ENCODE measurements at places on chromosomes 2 and 18. TPM values are rescaled to one million over a fixed set of nuclear protein-coding genes. Genes with fewer than 3 reads are reported as not detected.

The ASB18 gene
- not detected for total RNA-seq

The SCYGR2 gene
- not detected for total RNA-seq

The ATP6V1B1 gene
- total RNA-seq: not detected

GRCh38 chr2:147135376-147135775 is 709.5 kb upstream of the ACVR2A start:
- no peak for DNase-seq
- no peaks in the 10 kb centered on the region for H3K4me1 ChIP-seq
- no peaks in the 10 kb centered on the region for H3K27me3 ChIP-seq

DNA sequence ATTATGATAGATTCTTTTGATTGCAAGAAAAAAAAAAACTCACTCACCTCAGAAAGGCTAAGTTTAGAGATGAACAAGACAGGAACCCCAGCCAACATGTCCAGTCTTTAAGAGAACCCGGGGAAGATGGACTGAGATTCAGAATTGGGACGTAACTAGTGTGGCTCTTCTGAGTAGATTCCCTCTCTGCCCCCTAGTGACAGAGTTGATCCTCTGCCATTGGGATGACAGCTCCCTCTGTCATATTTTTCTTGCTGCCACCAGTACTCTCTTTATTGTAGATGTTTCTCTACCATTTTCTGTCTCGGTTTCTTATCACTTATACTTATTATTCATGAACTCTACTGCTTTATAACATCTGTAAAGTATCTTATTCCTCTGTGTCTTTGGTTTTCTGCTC is 77.7 kb downstream of the GULP1 start:
- peak; percentile 73 for DNase-seq
- no peaks in the 10 kb centered on the region for H3K4me1 ChIP-seq
- no peaks in the 10 kb centered on the region for H3K27me3 ChIP-seq
- no peak overlapping the region for H3K27ac ChIP-seq
- no peak overlapping the region for H3K4me3 ChIP-seq

GRCh38 chr18:13318731-13319501 is 100.4 kb downstream of the LDLRAD4 start:
- H3K36me3 ChIP-seq: no peaks in the 10 kb centered on the region
- no peak overlapping the region for H3K27ac ChIP-seq
- DNase-seq: no peak
- H3K4me1 ChIP-seq: no peaks in the 10 kb centered on the region

GRCh38 chr2:3210257-3210656 is 167.4 kb downstream of the EIPR1 start:
- H3K4me1 ChIP-seq: no peaks in the 10 kb centered on the region
- DNase-seq: no peak
- peaks cover 6% of the 10 kb centered on the region for H3K36me3 ChIP-seq
- no peaks in the 10 kb centered on the region for H3K27me3 ChIP-seq

DNA sequence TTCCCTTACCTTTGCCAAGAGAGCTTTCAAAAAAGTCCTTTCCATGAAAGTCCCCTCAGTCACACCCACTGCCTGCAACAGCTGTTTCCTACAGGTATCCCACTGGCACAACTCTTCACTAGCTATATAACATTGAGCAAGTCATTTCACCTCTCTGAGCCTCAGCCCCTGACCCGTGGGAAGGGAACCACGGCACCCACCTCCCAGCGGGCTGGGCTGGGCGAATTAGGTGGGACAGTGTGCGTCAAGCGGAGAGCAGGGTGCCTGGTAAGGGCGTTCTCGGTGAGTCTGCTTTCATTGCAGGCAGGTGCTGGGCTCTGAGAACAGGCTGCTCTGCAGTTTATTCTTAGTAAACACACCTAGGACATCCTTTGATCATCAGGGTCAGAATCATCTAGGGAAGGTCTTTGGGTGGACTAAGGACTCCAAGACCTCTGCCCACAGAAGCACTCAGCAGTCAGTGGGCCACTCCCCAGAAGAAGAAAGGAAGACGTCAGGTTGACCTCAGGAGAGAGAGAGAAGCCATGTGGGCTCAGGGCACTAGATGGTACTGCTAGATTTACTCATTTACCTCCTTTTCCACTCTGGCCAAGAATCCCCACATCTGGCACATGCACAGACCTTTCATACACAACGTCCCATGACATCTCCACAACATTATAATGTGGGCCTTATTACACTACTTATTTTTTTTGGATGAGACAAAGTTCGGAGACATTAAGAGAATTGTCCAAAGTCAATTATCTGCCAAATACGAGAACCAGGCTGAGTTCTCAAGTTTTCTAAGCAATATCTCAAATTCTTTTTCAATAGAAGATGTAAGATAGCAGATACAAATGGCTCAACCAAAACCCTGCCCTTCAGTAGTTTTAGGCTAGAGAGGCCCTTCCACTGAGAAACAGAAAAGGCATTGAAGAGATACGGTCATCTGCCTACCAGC is 79.9 kb downstream of the GALNT14 start:
- H3K4me1 ChIP-seq: no peaks in the 10 kb centered on the region
- H3K27me3 ChIP-seq: no peaks in the 10 kb centered on the region
- H3K4me3 ChIP-seq: no peak overlapping the region
- no peak overlapping the region for H3K27ac ChIP-seq
- DNase-seq: no peak

GRCh38 chr2:218344755-218345417 is 11.8 kb upstream of the CATIP start:
- no peak overlapping the region for H3K4me3 ChIP-seq
- no peak for DNase-seq
- H3K27me3 ChIP-seq: no peaks in the 10 kb centered on the region

DNA sequence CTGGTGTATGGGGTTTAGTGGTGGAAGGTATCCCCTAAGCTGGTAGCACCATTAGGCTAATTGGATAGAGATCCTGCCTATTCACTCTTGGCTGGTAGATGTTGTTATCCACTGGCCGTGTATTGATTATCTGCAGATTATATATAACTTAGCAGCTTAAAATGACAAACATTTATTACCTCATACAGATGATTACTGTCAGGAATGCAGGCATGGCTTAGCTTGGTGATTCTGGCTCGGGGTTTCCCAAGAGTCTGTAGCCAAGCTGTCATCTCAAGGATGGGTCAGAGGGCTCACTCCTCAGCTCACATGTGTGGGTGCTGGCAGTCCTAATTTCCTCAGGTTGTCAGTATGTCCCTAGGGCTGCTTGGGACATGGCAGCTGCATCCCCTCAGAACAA is 465.8 kb downstream of the PARD3B start:
- no peak overlapping the region for H3K27ac ChIP-seq
- no peaks in the 10 kb centered on the region for H3K36me3 ChIP-seq
- H3K4me1 ChIP-seq: no peaks in the 10 kb centered on the region
- no peaks in the 10 kb centered on the region for H3K27me3 ChIP-seq

DNA sequence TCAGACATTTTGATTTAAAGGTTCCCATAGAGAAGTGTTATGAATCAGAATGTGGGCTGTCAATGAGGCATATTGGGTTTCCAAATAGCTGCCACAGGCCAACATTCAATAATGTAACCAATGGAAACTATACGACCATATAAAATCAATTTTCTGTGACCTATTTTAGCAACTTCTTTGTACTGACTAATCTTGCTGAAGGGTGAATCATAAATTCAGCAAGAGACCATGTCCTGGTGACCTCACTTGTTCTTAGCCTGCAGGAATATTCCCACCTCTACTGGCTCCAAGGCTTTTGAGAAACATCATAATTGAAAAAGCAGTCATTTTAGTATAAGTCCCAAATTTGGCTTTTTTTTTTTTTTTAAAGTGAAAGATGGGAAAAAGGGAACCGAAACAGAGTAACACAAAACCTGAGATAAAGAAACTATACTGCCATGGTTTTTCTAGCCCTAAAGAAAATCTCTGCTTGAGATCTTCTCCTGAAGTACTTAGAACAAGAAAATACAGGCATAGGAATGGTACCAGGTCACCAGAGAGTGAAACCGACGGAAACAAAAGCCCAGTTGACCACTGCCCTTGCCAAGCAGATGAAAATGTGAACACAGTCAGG is 32.1 kb downstream of the PLEKHM3 start:
- no peak for DNase-seq
- no peak overlapping the region for H3K4me3 ChIP-seq
- peaks cover 9% of the 10 kb centered on the region for H3K4me1 ChIP-seq
- H3K36me3 ChIP-seq: peaks cover 6% of the 10 kb centered on the region
- H3K27ac ChIP-seq: no peak overlapping the region

- H3K4me1 ChIP-seq: no peaks in the 10 kb centered on the region
- no peaks in the 10 kb centered on the region for H3K27me3 ChIP-seq
- no peaks in the 10 kb centered on the region for H3K36me3 ChIP-seq
- H3K27ac ChIP-seq: no peak overlapping the region
- H3K4me3 ChIP-seq: no peak overlapping the region
Measured at GRCh38 chr18:3397031-3397750, 52.8 kb upstream of the TGIF1 start.

Measured in MCF 10A (cell line).